ENCODE measurements at places on chromosomes 3 and 15. TPM values are rescaled to one million over a fixed set of nuclear protein-coding genes. Genes with fewer than 3 reads are reported as not detected.
A peak's percentile ranks its signal among the peaks of the same experiment; 100 is the strongest.

- H3K4me1 ChIP-seq, result no peaks in the 10 kb centered on the region
- no peaks in the 10 kb centered on the region for H3K27me3 ChIP-seq
- H3K4me3 ChIP-seq, result no peak overlapping the region
- H3K27ac ChIP-seq, result no peak overlapping the region
Measured at GRCh38 chr3:99175276-99175812, 273.8 kb upstream of the DCBLD2 start.

GRCh38 chr3:128273109-128273840, 120.0 kb downstream of the EEFSEC start:
- H3K27me3 ChIP-seq, result no peaks in the 10 kb centered on the region
- H3K4me1 ChIP-seq, result peaks cover under 1% of the 10 kb centered on the region
- H3K36me3 ChIP-seq, result peaks cover 10% of the 10 kb centered on the region
- H3K27ac ChIP-seq, result no peak overlapping the region

DNA sequence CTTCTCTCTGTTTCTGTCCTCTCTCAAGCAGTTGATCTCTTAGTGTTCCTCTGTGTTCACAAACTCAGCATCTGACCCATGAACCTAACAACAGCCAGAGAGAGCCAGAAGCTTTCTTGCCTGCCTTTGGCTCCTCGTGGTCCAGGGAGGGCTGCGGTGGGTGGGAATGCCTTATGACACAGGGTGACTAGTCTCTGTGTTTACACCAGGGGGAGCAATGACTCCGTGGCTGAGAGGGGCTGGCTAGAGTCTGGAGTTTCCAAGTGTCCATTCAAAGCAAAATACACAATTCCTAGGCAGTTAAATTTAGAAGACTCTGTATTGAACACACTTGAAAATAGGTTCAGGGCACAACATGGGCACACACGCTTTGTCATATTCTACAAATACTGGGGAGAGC, 370.0 kb upstream of the FRG2C start:
- no peaks in the 10 kb centered on the region for H3K27me3 ChIP-seq
- no peak overlapping the region for H3K27ac ChIP-seq
- H3K4me1 ChIP-seq, result no peaks in the 10 kb centered on the region

GRCh38 chr3:188192034-188192433, 38.1 kb downstream of the LPP start:
- H3K4me1 ChIP-seq, result peaks cover 30% of the 10 kb centered on the region
- no peak overlapping the region for H3K4me3 ChIP-seq
- H3K27me3 ChIP-seq, result no peaks in the 10 kb centered on the region
- no peak for DNase-seq
- H3K27ac ChIP-seq, result peak overlapping the region; percentile 99

DNA sequence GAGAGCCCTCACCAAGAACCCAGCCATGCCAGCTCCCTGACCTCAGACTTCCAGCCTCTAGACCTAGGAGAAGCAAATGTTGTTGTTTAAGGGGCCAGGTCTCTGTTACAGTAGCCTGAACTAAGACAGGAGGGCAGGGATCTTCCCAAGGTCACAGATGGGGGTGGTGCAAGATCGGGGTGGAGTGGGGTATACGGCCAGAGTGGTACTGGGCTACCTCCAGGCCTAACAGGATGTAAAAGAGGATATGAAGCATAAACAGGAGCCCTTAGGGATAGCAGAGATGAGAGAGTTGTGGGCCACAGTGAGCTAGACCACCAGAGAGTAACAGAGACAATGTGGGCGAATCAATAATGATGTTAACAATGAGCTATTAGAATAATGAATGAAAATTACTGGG, 82.9 kb downstream of the TOP2B start:
- peaks cover 14% of the 10 kb centered on the region for H3K36me3 ChIP-seq
- H3K4me1 ChIP-seq, result peaks cover under 1% of the 10 kb centered on the region
- peak; percentile 75 for DNase-seq
- H3K27me3 ChIP-seq, result no peaks in the 10 kb centered on the region
- H3K27ac ChIP-seq, result no peak overlapping the region

TTLL13 gene
- total RNA-seq, result 0.42 TPM

PLAAT1 gene
- 0.99 TPM for total RNA-seq

TUBGCP4 gene
- total RNA-seq, result 17.0 TPM

CHST13 gene
- 0.19 TPM for total RNA-seq
